HCT116 (cell line): ENCODE measurements at places on chromosomes 2 and 18. TPM values are rescaled to one million over a fixed set of nuclear protein-coding genes. Genes with fewer than 3 reads are reported as not detected.

Gene CREG2
- 0.12 TPM for total RNA-seq

Gene KRCC1
- 5.8 TPM for total RNA-seq

Gene MAP2
- 7.4 TPM for total RNA-seq

Gene SLC30A3
- 20.5 TPM for total RNA-seq

Gene DSG4
- 0.07 TPM for total RNA-seq

Gene DARS1
- total RNA-seq, result 94.8 TPM

Gene ST6GAL2
- not detected for total RNA-seq

Gene TMEM169
- 0.42 TPM for total RNA-seq

Gene LOXHD1
- not detected for total RNA-seq

DNA sequence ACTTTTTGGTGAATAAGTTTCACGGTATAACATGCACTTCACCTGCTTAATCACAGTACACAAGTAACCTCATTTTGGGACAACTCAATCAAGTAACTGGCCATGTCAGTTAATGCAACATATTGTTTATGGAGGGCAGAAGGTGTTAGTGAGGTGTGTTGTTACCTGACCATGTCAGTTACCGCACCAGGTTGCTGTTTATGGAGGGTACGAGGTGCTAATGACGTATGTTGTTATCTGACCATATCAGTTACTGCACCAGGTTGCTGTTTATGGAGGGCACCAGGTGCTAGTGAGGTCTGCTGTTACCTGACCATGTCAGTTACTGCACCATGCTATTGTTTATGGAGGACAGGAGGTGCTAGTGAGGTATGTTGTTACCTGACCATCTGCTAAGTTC is 135.1 kb upstream of the TPO start:
- DNase-seq, result no peak

DNA sequence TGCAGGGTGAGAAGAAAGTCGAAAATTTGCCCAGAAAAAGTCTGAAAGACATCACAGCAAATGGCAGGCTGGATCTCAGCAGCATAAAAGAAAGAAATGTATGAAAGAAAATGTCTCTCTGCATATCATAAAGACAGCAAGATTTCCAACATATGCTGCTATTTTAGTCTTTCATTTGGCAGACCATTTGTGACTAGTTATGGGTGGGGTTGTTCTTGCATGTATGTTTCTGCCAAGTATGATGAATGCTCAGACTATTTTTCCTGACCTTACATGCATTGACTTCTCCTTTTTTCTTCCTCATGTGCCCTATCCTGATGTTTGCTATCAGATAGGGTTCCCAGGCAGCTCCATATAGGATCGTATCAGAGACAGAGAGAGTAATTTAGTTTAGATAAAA is 58.5 kb upstream of the PARD3B start:
- no peak for DNase-seq

- no peak for DNase-seq
Measured at GRCh38 chr18:47953471-47953931, 23.0 kb upstream of the SMAD2 start.

DNA sequence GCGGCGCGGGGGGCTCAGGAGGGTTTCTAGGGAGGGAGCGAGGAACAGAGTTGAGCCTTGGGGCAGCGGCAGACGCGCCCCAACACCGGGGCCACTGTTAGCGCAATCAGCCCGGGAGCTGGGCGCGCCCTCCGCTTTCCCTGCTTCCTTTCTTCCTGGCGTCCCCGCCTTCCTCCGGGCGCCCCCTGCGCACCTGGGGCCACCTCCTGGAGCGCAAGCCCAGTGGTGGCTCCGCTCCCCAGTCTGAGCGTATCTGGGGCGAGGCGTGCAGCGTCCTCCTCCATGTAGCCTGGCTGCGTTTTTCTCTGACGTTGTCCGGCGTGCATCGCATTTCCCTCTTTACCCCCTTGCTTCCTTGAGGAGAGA is 5.2 kb downstream of the PROC start:
- no peak for DNase-seq

DNA sequence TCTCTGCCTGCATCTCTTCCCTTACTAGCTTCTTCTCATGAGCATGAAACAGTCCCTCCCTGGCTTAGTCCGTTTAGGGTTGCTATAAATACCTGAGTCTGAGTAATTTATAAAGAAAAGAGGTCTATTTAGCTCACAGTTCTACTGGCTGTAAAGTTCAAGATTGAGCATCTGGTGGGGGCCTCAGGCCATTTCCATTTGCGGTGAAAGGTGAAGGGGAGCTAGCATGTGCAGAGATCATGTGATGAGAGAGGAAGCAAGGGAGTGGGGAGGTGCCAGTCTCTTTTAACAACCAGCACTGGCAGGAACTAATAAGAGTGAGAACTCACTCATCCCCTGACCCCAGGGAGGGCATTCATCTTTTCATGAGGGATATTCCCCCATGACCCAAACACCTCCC is 26.8 kb downstream of the RHBDD1 start:
- no peak for DNase-seq

- DNase-seq, result no peak
Measured at GRCh38 chr18:79792096-79792987, 5.4 kb upstream of the KCNG2 start.

GRCh38 chr2:8457699-8458502 is 224.0 kb upstream of the ID2 start:
- DNase-seq, result no peak

DNA sequence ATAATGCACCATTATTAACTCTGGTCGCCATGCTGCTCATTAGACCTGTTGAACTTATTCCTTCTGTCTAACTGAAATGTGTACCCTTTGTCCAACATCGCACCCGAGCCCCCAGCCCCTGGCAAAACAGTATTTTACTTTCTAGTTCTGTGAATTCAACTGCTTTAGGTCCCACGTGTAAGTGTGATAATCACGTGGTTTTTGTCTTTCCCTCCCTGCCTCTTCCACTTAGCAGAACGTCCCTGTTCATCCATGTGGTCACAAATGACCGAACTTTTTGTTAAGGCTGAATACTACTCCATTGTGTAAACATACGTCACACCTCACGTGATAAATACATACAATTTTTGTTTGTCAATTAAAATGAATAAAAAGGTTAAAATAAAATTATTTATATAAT is 826.9 kb downstream of the DCDC2C start:
- DNase-seq, result no peak

GRCh38 chr2:30798536-30798991 is 8.7 kb downstream of the CAPN13 start:
- no peak for DNase-seq

DNA sequence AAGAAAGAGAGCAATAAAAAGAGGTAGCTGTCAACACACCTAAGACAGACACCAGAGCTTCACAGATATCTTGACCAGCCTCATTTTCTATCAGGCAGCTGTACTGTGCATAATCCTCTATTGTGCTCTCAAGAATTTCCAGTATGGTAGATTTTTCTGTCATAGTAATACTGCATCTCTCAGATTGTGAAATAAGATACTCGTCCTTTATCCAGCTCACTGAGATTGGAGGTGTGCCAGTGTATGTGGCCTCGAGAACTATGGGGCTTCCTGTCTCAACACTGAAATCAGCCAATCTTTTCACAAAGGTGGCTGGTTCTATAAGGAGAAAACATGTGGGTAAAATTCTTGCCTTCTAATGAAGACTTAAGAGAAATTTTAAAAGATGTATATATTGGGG is 88.9 kb downstream of the TTN start:
- no peak for DNase-seq

DNA sequence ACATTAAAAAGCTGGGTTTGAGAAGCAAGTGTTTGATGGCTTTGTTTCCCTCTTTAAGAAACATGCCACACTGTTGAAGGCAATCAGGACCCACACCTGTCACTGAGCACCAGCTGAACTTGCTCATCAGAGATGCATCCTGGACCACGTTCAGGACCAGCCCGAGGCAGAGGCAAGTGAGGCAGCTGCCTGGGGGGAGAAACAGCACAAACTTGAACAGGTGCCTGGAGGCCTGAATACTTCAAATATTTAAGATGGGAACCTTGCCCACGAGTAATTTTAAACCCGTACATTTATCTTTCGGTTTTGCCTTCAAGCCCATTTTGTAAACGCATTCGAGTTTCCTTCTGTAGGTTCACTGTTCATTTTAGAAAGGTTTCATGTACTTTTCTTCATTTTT is 421.3 kb downstream of the NYAP2 start:
- no peak for DNase-seq

GRCh38 chr2:64303250-64303649 is 150.7 kb upstream of the LGALSL start:
- no peak for DNase-seq

DNA sequence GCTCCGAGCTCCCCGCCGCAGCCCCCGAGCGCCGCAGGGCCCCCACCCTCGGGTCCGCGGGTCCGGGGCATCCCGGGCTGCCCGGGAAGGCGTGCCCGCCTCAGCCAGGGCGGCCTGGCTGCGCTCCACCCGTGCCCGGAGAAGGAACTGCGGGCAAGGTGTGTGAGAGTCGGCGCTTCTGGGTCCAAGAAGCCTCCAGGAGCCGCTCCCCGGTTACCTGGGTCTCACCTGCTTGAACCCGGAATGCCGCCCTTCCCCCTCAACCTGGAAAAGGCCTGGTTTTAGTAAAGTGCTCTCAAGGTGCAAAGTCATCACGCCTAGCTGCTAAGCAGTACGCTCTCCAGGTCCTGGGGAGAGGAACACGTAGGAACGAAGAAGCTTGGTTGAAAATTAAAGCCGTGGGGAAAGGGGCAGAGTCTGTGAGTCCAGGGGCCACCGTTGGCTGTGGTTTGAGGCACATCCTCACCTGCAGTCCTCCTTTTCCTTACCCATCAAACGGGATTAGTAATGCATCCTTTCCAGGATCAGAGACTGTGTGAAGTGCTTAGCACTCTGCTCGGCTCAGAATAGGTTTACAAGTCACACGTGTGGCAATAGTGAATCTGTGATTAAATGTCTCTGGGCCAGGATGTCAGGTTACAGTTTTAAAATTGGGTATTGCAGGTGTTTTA is 1.2 kb downstream of the ASAP2 start:
- DNase-seq, result no peak

DNA sequence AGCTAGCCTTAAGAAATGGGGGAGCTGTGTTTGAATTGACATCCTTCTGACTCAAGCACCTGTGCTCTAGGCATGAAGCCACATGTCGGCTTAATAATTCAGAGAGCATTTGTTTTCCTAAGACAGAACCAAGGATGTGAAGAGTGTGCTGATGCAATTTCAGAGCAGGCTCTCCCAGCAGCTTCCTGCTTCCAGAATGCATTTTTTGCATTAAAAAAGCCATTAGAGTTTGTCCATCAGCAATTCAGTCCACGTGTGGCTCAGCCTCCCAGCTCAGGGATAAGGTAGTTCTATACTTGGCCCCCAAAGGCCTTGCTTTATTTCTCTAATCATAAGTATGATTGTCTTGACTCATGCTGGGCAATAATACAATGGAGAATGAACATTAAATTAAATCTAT is 37.7 kb downstream of the DOCK10 start:
- DNase-seq, result no peak

DNA sequence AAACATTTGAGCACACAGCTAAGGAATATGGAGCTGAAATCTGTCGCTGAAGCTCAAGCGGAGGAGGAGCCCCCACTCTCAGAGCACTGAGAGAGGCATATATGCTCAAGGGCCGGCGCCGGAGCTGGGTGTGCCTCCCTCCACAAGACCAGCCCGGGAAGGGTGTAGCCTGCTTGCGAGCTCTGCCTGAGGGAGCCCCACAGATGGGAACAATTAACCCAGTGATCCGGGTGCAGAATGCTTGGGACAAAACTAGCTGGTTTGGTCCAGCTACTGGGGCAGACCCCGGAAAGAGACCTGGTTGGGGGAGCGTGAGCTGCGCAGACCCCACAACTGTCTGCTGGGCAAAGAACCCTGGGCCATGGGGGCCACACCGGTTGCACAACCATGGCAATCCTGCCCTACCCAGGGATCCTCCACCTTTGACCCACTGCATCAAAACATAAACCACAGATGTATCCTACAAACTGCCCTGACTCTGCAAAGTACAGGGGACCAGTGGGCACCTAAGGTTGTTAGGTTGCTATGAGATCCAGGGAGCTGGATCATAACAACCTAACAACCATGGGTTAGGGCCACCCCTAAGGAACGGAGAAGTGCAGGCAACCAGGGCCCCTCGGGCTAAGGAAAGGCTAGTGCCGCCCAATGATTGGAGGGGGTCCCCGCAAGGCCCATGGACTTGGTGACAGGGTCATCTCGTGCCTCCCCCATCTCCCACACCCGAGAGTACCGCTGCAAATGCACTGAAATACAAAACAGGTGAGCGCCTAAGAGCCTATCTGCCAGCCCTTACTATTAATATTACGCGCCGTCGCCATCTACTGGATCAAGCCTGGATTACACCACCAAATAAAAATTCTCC is 53.4 kb upstream of the SCN1A start:
- DNase-seq, result peak; percentile 13

DNA sequence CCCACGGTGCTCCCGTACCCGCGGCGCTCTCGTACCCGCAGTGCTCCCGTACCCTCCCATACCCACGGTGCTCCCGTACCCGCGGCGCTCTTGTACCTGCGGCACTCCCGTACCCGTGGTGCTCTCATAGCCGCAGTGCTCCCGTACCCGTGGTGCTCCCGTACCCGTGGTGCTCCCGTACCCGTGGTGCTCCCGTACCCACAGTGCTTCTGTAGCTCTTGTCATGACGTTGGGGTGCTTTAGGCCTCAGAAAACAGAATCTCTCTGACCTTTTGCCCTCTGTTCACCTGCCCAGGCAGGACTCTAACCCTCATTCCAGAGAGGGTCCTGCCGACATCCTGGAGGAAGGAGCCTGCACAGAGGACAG is 35.3 kb downstream of the SLC66A2 start:
- no peak for DNase-seq
